ENCODE measurements at places on chromosomes 11 and 22.

DNA sequence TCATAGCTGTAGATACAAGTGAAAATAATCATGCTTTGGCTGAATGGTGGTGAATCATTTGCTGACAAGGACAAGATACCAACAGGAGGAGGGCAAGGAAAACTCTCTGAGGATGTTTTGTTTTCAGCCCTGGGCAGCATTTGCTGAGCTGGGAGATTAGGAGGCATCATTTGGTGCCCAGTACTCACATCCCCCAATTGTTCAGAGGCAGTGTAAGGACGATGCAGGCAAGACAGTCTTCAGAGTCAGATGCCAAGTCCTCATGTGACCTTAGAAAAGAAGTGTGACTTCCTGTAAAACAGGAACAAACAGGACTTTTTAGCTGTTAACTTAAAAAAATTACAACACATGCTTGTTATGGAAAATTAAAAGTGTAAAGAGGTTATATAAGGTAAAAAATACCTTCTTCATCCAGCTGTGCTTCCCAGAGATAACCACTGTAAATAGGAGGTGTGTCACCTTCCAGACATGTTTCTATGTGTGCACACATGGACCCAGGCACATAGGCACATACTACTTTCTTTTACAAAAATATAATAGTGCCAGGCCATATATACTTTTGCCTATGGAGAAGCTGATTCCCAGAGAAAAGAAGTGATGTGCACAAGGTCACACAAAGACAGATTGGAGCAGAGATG is 18.0 kb downstream of the CNTF start:
- peaks cover 12% of the 10 kb centered on the region for H3K27me3 ChIP-seq
- no peak overlapping the region for H3K27ac ChIP-seq
- no peak for DNase-seq
- no peaks in the 10 kb centered on the region for H3K36me3 ChIP-seq
- no peaks in the 10 kb centered on the region for H3K4me1 ChIP-seq
- no peak overlapping the region for H3K4me3 ChIP-seq

DNA sequence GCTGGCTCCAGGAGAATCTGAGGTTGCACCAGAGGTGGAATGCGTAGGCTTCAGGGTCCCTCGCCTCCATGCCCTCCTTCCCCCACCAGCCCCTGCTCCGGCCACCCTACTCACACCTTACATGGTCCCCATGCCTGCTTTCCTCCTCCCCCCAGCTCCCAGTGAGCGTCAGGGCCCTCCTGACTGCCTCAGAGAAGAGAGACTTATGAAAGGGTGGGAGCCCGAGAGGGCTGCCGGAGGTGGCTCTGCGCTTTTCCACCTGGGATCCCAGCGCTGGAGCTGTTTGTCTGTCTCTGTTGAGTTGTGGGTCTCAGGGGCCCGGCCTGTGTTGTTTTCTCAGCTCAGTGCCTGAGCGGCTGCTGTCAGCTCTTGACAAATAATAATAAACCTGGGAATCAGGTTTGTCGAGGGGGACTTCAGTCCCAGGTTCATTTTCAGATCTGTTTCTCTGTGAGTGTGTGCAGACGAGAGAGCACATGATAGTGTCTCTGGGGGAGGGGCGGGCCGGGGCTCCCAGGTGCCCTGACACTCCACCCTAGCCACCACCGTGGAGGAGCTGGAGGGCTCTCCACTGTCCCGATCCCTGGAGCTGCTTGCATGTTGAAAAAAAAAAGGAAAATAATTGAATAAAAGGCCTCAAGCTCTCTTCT is 153.7 kb downstream of the FEZ1 start:
- H3K4me1 ChIP-seq, result peaks cover 66% of the 10 kb centered on the region
- peak overlapping the region; percentile 32 for H3K4me3 ChIP-seq
- peaks cover 4% of the 10 kb centered on the region for H3K27me3 ChIP-seq
- H3K27ac ChIP-seq, result peak overlapping the region; percentile 89

DNA sequence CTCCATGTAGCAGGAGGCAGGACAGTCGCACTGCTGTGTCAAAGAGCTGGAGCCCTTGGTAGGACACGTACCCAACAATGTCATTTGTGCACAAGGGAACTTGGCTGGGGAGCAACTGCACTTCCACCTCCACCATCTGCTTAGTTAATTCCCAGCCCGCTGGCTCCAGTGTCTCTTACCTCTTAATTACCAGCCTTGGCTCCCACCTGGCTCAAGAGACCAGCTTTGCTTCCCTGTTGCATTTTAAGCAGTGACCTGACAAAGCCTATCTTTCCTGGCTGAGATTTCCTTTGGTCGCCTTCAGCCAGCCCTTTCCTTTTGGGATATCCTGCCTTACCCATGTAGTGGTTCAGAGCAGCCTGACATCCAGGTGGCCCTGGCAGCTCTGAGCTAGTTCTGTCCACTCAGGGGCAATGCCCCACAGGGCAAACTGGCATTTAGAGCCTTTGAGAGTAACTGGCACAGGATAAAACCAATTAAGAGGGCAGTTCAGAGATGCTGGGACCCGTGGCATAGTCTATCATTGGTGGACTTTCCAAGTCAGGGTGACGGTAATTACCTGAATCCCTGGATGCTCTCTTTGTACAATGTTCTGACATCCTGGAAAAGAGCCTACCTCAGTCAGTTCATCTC is 212.6 kb upstream of the SORL1-AS1 start:
- no peaks in the 10 kb centered on the region for H3K36me3 ChIP-seq
- peaks cover 22% of the 10 kb centered on the region for H3K4me1 ChIP-seq
- no peaks in the 10 kb centered on the region for H3K27me3 ChIP-seq
- H3K27ac ChIP-seq, result no peak overlapping the region
- no peak overlapping the region for H3K4me3 ChIP-seq

DNA sequence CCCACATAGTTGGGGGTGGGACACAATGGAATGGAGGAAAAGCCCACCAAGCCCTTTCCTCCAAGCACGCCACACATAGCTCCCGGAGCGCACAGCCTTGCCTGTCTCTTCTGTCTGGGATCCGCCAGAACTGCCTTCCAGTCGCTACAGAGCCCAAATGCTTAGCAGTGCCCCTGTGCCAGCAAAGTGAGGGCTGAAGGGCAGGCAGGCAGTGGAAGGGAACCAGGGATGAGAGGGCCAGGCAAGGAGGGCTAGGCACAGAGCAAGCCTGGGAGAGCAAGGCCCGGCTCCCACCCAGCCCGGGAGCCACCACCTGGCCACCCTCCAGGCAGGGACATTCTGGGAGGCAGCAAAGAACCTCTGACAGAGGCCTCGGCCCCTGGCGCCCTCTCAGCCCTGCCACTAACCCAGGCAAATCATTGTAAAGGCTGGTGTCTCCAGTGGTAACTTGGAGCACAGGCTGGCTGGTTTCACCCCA is 32.5 kb downstream of the PPP2R1B start:
- DNase-seq, result no peak
- peaks cover 7% of the 10 kb centered on the region for H3K36me3 ChIP-seq
- no peak overlapping the region for H3K27ac ChIP-seq
- no peaks in the 10 kb centered on the region for H3K27me3 ChIP-seq
- H3K4me1 ChIP-seq, result peaks cover 49% of the 10 kb centered on the region

GRCh38 chr11:67275606-67276409 is 9.5 kb downstream of the GRK2 start:
- peaks cover 6% of the 10 kb centered on the region for H3K4me1 ChIP-seq
- H3K27ac ChIP-seq, result no peak overlapping the region
- H3K27me3 ChIP-seq, result no peaks in the 10 kb centered on the region
- H3K36me3 ChIP-seq, result peaks cover 5% of the 10 kb centered on the region

- peaks cover 18% of the 10 kb centered on the region for H3K4me1 ChIP-seq
- H3K27ac ChIP-seq, result peak overlapping the region; percentile 28
- DNase-seq, result no peak
- H3K36me3 ChIP-seq, result peaks cover 6% of the 10 kb centered on the region
- H3K4me3 ChIP-seq, result no peak overlapping the region
Measured at GRCh38 chr11:12581923-12582322, 92.3 kb upstream of the TEAD1 start.

- no peak overlapping the region for H3K4me3 ChIP-seq
- peaks cover 30% of the 10 kb centered on the region for H3K4me1 ChIP-seq
- H3K27ac ChIP-seq, result no peak overlapping the region
- H3K36me3 ChIP-seq, result no peaks in the 10 kb centered on the region
Measured at GRCh38 chr11:115421352-115421991, 82.7 kb downstream of the CADM1 start.

- DNase-seq, result no peak
- no peak overlapping the region for H3K4me3 ChIP-seq
- no peaks in the 10 kb centered on the region for H3K4me1 ChIP-seq
- H3K36me3 ChIP-seq, result no peaks in the 10 kb centered on the region
Measured at GRCh38 chr11:37817727-37818270, 1219.8 kb upstream of the RAG2 start.

DNA sequence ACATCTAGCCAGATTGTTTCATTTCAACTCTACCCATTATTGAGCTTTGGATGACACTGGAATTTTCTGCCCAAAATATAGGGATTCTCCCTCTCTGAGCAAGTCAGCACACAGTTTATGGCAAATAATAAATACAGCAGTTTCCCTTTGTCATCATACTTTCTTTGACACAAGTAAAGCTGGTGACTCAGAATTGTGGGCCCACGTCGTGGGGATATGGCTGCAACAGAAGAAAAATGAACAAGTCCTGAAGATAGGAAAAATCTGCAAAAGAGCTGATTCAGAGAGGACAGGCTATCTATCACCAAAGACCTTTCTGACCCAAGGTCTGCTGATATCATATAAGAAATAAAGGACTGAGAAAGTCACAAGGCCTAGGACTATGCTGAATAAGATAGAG is 236.3 kb upstream of the ZC3H12C start:
- H3K36me3 ChIP-seq, result peaks cover 4% of the 10 kb centered on the region
- H3K27ac ChIP-seq, result no peak overlapping the region
- H3K4me1 ChIP-seq, result peaks cover 12% of the 10 kb centered on the region
- H3K27me3 ChIP-seq, result no peaks in the 10 kb centered on the region
- H3K4me3 ChIP-seq, result no peak overlapping the region
- DNase-seq, result no peak

DNA sequence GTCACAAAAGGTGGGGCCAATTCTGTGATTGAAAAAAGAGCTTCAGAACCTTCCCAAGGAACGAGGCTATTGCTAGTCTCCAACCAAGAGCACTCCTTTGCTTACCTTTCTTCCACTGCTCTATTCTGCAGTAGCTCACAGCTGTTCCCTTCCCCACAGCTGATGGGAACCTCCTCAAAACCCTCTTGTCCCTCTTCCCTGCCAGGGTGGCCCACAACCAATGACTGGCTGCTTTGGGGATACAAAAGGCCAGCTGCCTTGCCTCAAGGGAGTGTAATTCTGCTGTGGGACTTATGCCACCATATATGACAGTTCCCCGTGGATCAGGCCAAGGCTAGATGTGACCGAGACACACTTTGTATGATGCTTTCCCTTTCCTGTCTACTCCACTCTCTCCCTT is 15.0 kb downstream of the KCNE3 start:
- no peak overlapping the region for H3K27ac ChIP-seq
- peaks cover 20% of the 10 kb centered on the region for H3K4me1 ChIP-seq
- H3K4me3 ChIP-seq, result no peak overlapping the region
- DNase-seq, result no peak

- H3K4me3 ChIP-seq, result no peak overlapping the region
- no peaks in the 10 kb centered on the region for H3K27me3 ChIP-seq
- H3K36me3 ChIP-seq, result no peaks in the 10 kb centered on the region
- H3K4me1 ChIP-seq, result peaks cover 7% of the 10 kb centered on the region
- H3K27ac ChIP-seq, result no peak overlapping the region
- DNase-seq, result no peak
Measured at GRCh38 chr11:101428918-101429317, 154.9 kb downstream of the TRPC6 start.

- H3K4me1 ChIP-seq, result peaks cover 33% of the 10 kb centered on the region
- H3K36me3 ChIP-seq, result no peaks in the 10 kb centered on the region
- H3K4me3 ChIP-seq, result peak overlapping the region; percentile 68
- no peaks in the 10 kb centered on the region for H3K27me3 ChIP-seq
- H3K27ac ChIP-seq, result no peak overlapping the region
- DNase-seq, result no peak
Measured at GRCh38 chr11:72783144-72783905, 10.5 kb downstream of the STARD10 start.

All from mesothelial cell of epicardium (in vitro differentiated cells).